ENCODE measurements at places on chromosomes 16 and 17. TPM values are rescaled to one million over a fixed set of nuclear protein-coding genes. Genes with fewer than 3 reads are reported as not detected.

SLC12A3 gene
- total RNA-seq = not detected

BMERB1 gene
- total RNA-seq = 7.0 TPM

GRCh38 chr16:89315791-89316581 lies 98.5 kb downstream of the ZNF778 start:
- ATAC-seq = peak; percentile 85

GRCh38 chr17:62625870-62626200 lies 1.6 kb upstream of the MRC2 start:
- no peak for ATAC-seq

DNA sequence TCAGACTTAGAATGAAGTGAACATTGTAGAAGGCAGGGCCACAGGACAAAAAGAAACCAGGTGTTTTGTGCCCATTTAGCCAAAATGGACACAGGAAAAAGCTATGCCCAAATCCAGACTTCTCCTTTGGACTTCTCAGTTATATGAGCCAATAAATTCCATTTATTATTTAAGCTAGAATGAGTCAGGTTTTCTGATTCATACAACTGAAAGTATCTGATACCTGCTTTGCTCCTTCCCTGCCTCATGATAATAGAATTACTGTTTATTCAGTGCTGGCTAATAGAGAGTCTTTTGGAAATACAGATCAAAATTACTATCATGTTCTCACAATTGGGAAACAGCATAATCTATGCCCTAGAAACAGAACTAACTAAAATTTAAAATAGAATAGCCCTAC lies 8.7 kb upstream of the CPD start:
- ATAC-seq = no peak

- ATAC-seq = no peak
Observed at GRCh38 chr17:2517539-2517938, 5.9 kb upstream of the METTL16 start.

TPSB2 gene
- not detected for total RNA-seq

RNF43 gene
- 0.85 TPM for total RNA-seq

- ATAC-seq = peak; percentile 60
Observed at GRCh38 chr16:69444873-69445517, 20.6 kb downstream of the CYB5B start.

CD79B gene
- total RNA-seq = 29.3 TPM

GRCh38 chr16:23125277-23125676 lies 24.0 kb downstream of the USP31 start:
- ATAC-seq = no peak

USP43 gene
- 0.87 TPM for total RNA-seq

DNA sequence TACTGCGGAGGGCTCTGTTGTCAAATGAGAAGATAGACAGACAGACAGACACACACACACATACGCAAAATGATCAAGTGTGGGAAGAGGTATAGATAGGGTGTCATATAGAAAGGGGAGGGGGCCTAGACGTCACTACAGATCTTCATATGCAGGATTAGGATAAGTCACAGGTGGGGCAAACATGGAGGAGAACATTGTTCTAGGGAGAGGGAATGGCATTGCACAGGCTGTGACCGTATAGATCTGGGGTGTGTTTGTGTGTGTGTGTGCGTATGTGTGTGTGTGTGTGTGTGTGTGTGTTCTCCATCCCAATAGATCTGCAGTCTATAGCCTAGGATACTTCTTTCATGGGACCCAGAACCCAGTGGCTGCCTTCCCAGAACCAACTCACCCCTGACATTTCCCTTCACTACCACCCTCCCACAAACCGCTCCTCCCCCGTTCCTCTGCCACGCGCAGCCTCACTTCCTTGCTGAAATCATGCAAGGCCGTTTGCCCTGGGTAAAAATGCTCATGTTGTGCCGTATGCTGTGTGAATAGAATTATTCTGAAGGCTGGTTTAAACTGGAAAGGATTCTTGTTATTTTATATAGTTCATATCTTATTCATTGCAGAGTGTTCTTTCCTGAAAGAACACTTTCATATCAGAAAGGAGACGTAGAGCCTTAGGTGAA lies 50.5 kb upstream of the CCL1 start:
- ATAC-seq = no peak

CX3CL1 gene
- not detected for total RNA-seq

GRCh38 chr17:81027038-81027437 lies 7.9 kb upstream of the BAIAP2 start:
- no peak for ATAC-seq

DNA sequence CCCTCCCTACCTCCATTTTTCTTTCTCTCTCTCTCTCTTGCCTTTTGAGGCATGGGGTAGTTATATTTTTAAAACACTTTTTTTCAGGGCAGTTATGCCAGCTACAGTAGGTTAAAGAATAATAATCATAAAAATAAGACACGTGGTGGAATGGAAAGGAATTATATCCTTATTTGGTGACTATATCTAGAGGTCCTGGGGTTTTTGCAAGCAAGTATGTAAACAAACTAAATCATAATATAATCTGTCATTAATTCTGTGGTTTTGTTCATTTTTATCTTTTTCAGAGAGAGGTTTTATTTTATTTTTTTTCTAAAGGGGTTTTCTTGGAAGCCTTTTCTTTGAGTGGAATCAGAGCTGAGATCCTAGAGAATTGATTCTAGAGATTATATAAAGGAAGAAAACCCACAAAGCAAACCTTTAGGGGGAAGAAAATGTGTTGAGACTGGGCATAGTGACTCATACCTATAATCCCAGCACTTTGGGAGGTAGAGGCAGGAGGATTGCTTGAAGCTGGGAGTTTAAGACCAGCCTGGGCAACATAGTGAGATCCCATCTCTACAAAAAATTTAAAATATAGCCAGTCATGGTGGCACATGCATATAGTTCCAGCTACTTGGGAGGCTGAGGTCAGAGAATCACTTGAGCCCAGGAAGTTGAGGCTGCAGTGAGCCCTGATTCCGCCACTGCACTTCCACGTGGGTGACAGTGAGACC lies 53.2 kb downstream of the NQO1 start:
- ATAC-seq = no peak

AGRP gene
- not detected for total RNA-seq

- ATAC-seq = peak; percentile 68
Observed at GRCh38 chr16:79069633-79070032, 530.9 kb downstream of the MAF start.

DNA sequence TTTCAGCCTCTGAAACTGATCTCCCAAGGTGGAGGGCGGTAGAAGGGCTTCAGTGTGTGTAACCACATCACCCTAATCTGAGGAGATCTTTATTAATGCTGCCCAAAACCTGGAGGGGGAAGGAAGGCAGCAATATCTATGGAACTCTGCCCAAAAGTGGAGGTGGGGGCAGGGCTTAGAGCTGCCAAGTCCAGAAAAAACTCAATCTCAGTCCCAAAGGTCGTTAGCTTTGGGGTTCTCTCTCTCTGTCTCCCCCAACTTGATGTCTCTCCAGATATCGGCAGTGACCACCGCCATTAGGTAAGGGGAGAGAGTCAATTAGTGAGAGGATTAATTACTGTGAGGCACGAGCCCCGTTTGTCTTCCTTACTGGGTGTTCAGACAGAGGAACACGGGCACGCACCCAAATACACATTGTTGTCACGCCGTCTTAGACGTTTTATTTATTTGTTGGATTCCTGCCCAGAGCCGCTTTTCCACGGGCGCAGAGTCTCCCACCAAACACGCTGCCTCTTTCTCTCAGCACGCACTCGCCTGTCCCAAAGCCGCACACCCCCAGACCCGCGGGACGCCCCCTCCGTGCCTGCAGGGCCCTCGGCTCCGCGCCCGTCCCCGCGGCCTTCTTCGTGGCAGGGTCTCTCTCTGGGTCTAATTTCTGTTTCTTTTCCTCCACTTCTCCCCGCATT lies 5.4 kb upstream of the LHX1 start:
- no peak for ATAC-seq

DNA sequence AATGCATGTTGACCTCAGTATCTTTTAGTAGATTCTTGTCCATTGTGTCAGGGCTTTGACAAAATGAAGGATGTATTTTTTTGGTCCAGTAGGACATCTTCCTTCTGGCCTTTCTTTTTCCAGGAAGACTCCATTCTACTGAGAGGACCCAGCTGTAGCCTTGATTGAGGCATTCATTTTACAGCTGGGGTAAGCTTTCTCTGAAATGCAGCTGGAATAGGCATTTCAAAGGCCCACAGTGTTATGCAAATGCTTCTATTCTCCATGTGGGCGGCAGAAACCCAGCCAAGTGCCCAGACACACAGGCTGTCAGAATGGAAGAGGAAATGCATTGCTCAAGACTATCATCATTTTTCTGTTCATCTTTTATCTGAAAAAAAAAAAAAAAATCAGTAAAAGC lies 629.0 kb upstream of the CDH8 start:
- no peak for ATAC-seq

DNA sequence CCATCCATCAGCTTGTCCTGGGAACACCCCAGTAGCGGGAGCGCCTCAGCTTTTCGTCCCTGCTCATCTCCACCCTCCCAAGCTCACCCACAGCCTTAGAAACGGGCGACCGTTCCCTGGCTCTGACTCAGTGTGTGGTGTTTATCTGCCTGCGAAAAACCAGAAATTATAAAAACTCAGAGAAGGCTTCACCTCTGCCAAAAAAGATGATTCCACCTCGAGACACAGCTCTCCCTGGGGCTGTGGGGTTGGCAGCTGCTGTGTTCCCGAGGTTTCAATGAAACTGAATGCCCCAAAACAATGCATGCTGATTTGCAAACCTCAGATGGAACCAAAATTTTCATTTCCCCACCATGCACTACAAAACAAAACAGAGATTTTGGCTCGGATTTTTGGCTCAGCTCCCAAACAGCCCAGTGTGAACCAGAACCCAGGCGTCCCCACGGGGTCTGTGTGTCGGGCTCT lies 62.4 kb upstream of the MED9 start:
- no peak for ATAC-seq

DNA sequence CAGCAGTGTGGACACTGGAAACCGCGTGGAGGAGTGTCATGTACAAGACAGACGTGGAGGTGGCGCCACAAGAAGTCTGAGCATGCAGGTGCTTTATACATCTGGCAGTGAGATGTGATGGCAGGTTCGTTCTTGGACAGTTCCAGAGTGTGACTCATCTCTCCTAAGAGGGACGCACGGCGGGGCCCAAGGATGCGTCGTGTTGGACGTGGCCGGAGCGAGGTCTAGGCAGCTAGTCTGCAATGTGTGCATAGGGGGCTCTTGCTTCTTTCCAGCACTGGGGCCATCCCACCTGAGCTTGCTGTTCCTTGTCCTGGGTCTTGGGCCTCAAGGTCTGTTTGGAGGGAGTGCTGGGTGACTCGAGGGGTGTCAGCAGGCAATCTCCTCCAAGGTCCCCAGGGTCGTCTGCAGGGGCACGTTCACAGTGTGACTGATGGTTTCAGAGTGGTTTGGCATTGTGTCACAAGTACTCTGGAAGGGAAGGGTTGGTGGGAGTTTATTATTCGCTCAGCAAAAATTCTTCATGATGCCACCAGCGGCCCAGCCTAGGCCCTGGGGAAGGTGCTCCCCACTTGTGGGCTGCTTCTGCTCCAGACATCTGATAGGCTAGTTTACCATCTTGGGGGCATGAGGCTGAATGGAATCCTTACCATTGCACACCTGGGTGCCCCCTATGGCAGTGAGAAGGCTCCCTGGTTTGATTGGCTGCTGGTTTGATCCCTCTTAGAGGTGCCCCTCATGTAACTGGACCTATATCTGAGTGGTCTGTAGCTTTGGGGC lies 22.1 kb downstream of the SPACA3 start:
- ATAC-seq = no peak

DNA sequence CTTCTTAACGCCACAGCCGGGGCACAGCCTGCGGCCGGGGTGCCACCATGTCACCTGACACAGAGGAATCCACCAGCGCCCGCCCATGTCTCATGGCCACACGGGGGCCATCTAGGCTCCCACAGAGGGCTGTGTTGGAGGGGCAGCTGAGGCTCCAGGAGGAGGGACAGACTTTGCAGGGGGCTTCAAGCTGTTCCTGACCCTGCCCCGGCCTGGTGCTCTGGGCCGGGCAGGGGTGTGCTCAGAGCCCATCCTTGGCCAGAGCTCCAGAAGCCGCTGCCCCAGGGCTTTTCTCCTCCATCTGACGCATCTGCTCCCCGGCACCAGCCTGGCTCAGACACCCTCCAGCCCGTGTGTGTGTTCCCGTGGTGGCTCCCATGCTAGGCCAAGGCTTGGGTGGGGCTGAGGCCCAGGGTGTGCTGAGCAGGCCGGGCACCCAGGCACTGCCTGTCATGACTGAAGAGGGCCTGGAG lies 7.8 kb upstream of the SLC38A10 start:
- no peak for ATAC-seq

DNA sequence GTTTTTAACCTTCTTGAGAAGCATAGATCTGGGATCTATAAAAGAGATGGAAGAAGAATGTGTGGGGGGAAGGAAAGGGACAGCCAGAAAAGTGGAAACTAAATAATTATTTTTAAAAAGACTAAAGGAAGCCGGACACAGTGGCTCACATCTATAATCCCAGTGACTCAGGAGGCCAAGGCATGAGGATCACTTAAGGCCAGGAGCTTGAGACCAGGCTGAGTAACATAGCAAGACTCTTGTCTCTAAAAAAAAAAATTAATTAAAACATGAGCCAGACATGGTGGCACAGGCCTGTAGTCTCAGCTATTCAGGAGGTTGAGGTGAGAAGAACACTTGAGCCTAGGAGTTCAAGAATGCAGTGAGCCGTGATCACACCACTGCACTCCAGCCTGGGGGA lies 335.1 kb downstream of the GRIN2A start:
- ATAC-seq = no peak

- no peak for ATAC-seq
Observed at GRCh38 chr16:66300501-66300900, 66.0 kb upstream of the CDH5 start.

DNA sequence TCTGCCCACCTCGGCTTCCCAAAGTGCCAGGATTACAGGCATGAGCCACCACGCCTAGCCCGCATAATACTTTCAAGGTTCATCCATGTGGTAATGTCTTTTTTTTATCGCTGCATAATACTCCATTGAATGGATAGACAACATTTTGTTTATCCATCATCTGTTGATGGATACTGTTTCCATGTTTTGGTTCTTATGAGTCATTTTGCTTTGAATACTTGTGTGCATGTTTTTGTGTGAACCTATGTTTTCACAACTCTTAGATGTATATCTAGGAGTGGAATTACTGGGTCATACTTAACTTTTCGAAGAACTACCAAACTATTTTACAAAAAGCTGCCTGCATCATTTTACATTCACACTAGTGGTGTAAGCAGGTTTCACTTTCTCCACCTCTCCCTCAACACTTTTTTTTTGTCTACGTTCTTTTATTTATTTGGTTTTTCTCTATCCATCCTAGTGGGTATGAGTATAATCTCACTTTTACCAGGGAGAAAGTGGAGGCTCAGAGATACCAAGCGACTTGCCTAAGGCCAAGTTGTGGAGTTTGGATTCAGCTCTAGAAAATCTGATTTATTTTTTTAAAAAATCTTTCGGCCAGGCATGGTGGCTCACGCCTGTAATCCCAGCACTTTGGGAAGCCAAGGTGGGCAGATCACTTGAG lies 151.2 kb downstream of the CMIP start:
- ATAC-seq = peak; percentile 81

NCOR1 gene
- total RNA-seq = 112 TPM

KRTAP3-1 gene
- total RNA-seq = not detected

MMP15 gene
- total RNA-seq = 0.19 TPM

DNA sequence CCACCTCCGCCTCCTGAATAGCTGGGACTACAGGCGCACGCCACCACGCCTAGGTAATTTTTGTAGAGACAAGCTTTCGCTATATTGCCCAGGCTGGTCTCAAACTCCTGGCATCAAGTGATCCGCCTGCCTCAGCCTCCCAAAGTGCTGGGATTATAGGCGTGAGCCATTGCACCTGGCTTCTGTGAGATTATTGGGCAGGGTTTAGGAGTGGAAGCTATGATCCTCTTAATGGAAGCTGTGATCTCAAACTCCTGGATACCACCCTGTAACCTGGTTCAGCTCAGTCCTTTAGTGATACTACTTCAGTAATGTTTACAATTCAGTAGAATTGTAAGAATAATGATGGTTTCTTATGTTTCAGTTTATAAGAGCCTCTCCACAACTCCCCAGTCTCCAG lies 14.1 kb downstream of the NFE2L1 start:
- no peak for ATAC-seq

Measured in activated T-helper 17 cell treated with anti-CD3 and anti-CD28 coated beads, Interleukin-2, amount 50 U/mL, for 72 hours (primary cell).